ENCODE measurements at places on chromosomes 2 and 18. TPM values are rescaled to one million over a fixed set of nuclear protein-coding genes. Genes with fewer than 3 reads are reported as not detected.

Gene FAM124B
- 5.2 TPM for total RNA-seq

Gene KCNG2
- total RNA-seq, result not detected

Gene DOCK10
- total RNA-seq, result 222 TPM

Gene WIPF1
- 473 TPM for total RNA-seq

Gene PDE11A
- not detected for total RNA-seq

Gene UNC80
- total RNA-seq, result not detected

Gene QPCT
- total RNA-seq, result not detected

Gene ARHGAP28
- not detected for total RNA-seq

Gene LIMS3
- total RNA-seq, result not detected

DNA sequence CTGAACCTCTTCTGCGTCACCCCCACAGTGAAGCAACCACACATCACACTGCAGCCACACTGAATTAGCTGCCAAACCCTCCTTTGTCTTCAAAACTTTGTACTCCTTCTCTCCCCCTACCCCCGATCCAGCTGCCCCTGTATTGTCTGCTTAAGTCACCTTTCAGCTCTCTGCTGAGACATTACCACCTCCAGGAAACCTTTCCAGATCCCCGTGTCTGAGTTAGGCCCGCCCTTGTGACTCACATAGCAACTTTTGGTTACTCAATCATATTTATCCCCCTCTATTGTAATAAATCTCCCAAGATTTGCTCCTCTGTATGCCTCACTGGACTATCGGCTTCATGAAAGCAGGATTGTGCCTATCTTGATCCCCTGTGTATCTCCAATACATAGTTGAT is 82.8 kb upstream of the CDCA7 start:
- H3K27me3 ChIP-seq, result peaks cover 3% of the 10 kb centered on the region
- no peak overlapping the region for H3K27ac ChIP-seq
- DNase-seq, result no peak
- no peaks in the 10 kb centered on the region for H3K36me3 ChIP-seq
- H3K4me1 ChIP-seq, result no peaks in the 10 kb centered on the region
- H3K4me3 ChIP-seq, result no peak overlapping the region

- DNase-seq, result no peak
- H3K4me1 ChIP-seq, result no peaks in the 10 kb centered on the region
- H3K36me3 ChIP-seq, result no peaks in the 10 kb centered on the region
- no peak overlapping the region for H3K27ac ChIP-seq
These were observed 81.9 kb upstream of the VWC2L start for GRCh38 chr2:214328941-214329340.

DNA sequence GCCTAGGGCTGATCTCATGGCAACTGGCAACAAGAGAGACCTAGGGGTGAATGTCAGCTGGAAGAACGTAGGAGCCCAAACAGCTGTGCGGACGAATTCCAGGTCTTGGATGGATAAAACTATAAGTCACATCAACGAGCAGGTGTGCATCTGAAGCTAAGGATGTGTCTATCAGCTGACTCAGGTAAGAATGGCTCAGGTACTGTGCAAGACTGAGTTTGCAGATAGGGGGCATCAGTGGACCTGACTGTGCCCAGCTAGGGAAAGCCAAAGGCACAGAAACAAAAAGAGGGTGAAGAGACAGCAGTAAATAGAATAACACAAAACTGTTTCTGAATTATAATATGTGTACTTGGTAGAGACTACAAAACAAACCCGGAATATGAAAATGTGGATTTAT is 357.3 kb downstream of the ZEB2 start:
- H3K36me3 ChIP-seq, result no peaks in the 10 kb centered on the region
- no peaks in the 10 kb centered on the region for H3K4me1 ChIP-seq
- DNase-seq, result peak; percentile 26
- no peak overlapping the region for H3K27ac ChIP-seq
- no peak overlapping the region for H3K4me3 ChIP-seq

DNA sequence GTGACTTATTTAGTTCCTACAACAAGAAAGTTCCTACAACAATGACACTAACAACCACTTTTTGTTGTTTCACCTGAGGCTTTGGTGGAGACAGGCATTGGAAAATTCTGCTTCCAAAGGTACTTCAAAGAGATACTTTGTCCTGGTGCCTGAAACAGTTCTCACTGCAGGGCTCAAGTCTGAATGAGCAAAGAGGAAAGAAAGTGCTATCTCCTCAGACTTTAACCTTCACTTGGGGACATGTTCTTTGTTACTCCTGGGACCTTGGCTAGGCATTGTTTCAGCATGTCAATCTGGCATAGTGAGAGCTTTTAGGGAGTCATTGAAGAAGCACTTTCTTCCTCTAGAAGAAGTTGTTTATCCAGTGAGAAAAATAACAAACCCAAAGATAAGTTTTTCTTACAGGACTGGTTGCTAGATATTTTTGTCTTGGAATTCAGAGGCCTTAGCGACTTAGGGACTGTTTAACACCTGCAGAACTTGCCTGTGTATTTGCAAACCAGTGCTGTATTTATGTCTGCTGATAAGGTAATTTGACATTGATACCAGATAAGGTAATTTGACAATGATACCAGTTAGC is 12.2 kb downstream of the MDH1 start:
- H3K4me3 ChIP-seq, result no peak overlapping the region
- H3K36me3 ChIP-seq, result peaks cover 79% of the 10 kb centered on the region
- no peaks in the 10 kb centered on the region for H3K4me1 ChIP-seq
- H3K27me3 ChIP-seq, result no peaks in the 10 kb centered on the region

GRCh38 chr2:172397148-172397834 is 30.1 kb upstream of the ITGA6 start:
- no peaks in the 10 kb centered on the region for H3K4me1 ChIP-seq
- H3K27ac ChIP-seq, result no peak overlapping the region
- H3K36me3 ChIP-seq, result no peaks in the 10 kb centered on the region

- no peak overlapping the region for H3K27ac ChIP-seq
- no peak for DNase-seq
- H3K27me3 ChIP-seq, result no peaks in the 10 kb centered on the region
- H3K36me3 ChIP-seq, result no peaks in the 10 kb centered on the region
These were observed 86.7 kb downstream of the NYAP2 start for GRCh38 chr2:225486236-225486635.

DNA sequence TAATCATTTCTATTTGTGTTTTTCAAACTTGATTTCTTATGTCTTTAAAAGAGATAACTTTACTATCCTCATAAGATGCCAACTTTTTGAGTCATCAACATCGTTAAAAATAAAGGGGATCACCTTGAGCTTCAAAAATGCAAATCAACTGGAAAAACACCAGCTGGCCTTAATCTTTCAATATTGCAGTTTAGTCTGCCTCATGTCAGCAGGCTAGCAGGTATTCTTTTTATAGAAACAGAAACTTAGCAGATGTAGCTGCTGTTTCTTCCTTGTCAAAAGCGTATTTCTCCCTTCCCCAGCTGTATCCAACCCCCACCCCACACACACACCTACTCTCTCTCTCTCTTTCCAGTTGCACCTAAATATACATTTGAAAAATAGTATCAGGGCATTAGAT is 154.1 kb upstream of the ZNF804A start:
- no peak overlapping the region for H3K27ac ChIP-seq
- H3K4me1 ChIP-seq, result no peaks in the 10 kb centered on the region
- no peaks in the 10 kb centered on the region for H3K36me3 ChIP-seq
- H3K27me3 ChIP-seq, result no peaks in the 10 kb centered on the region

DNA sequence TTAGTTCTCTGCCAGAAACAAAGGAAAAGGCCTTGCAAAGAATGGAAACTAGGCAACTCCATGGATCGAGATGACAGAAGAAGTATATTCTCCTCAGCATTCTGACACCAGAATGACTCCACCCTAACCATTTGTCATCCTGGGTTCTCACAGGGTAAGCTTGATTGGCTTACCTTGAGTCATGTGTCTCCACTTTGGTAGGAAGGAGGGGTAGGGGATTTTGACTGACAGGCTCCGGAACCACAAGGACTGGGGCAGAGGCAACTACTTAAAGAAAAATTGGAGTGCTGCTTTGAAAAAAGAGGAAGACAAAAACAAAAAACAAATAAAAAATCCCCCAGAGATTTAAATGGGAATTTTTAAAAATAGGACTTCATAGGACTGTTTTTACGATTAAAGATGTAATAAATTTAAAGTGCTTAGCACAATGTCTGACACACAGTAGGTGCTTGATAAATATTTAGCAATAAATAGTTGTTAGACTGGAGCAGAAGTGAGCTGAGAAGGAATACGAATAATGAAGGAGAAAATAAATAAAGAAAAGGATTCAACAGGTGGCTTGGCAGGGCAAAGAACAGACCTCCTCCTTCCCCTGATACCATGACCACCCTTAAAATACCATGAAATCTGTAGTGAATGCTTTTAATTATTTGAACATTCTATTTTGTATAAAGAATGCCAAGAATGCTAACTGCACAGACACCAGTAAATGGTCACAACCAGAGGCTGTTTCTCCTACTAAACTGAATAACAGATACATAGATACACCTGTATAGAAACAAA is 230.2 kb downstream of the CDCA7 start:
- peaks cover 5% of the 10 kb centered on the region for H3K27me3 ChIP-seq
- DNase-seq, result no peak
- H3K36me3 ChIP-seq, result no peaks in the 10 kb centered on the region
- H3K4me1 ChIP-seq, result no peaks in the 10 kb centered on the region
- H3K4me3 ChIP-seq, result no peak overlapping the region

DNA sequence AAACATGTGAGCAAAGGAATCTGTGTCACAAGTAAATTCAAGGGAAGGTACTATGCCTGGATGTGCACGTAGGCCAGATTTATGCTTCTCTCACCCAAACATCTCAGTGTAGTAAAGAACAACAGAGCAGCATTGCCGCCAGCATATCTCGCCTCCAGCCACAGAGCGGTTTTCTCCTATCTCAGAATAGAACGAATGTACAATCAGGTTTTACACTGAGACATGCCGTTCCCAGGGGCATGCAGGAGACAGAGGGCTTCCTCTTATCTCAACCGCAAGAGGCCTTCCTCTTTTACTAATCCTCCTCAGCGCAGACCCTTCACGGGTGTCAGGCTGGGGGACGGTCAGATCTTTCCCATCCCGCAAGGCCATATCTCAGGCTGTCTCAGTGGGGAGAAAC is 175.3 kb downstream of the RPIA start:
- no peak overlapping the region for H3K4me3 ChIP-seq
- no peaks in the 10 kb centered on the region for H3K4me1 ChIP-seq
- H3K27ac ChIP-seq, result no peak overlapping the region
- peaks cover 15% of the 10 kb centered on the region for H3K27me3 ChIP-seq

DNA sequence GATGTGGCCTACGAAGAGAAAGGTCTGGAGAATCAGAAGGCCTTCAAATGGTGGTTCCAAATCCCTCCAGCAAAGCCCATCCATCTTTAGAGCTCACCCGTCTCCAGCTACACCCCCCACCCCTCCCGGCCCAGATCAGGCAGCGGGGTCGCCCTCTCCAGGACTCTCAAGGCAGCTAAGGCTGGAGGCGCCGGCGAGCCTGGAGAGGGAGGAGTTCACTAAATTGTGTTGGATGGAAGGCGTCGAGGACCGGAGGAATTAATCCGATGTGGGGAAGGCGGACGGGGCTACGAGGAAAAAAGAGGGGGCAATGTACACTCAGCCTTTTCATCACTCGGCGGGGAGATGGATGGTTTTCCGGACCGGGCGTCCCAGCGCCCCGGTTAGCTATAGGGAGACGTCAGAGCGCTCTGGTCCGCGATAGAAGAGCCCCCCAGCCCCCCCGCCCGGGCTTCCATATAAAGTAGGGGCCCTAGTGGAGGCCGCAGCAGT is at the start of gene GRP:
TSS of gene GRP (plus strand) at position 487 of the 492 bp plus-strand sequence. CDS start 108 bp downstream, outside the sequence.
- H3K36me3 ChIP-seq, result no peaks in the 10 kb centered on the region
- DNase-seq, result no peak
- no peak within 1 kb of the TSS for H3K27ac ChIP-seq
- H3K4me3 ChIP-seq, result no peak within 1 kb of the TSS
- H3K4me1 ChIP-seq, result no peaks in the 10 kb centered on the region
- peaks cover 42% of the 10 kb centered on the region for H3K27me3 ChIP-seq

- H3K4me1 ChIP-seq, result no peaks in the 10 kb centered on the region
- no peaks in the 10 kb centered on the region for H3K36me3 ChIP-seq
- no peaks in the 10 kb centered on the region for H3K27me3 ChIP-seq
- H3K27ac ChIP-seq, result no peak overlapping the region
These were observed 201.2 kb downstream of the SLC4A10 start for GRCh38 chr2:161825429-161825828.

DNA sequence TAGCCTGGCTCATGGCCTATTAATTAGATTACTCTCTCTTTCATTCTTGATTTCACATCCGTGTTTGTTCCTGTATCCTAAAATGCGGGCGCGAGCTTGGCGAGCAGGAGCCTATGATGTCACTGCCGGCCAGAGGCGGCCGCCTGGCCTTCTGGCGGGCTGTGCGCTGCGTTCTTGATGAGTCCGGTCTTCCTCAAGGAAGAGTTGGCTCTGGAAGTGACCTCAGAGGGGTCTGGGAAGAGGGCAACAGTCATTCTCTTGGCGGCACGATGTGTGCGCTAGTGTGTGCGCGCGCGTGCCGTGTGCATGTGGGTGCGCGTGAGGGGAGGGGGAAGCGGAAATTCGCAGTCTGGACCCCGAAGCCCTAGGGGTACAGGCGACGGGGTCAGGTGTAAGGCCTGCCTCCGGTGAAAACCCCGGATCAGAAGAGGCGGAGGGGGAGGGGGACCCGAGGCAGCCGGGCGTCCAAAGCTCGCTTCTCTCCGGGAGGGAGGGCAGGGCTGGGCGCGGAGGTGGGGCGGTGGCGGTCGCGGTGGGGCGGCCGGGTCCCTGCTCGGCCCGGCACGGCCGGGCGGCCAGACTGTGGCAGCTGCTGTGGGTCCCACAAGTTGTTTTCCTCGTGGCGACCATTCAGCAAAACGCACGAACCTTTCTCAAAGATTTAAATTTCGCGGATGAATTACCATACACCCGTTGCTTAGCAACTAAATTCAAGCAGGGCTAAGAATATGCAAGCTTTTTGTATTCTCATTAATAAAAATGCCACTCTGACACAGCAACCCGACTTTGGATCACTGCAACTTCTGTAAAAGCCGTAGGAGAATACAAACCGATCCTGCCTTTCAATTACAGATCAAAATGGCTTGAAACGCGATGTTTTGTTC is 8.4 kb downstream of the POU3F3 start:
- no peak for DNase-seq
- no peaks in the 10 kb centered on the region for H3K4me1 ChIP-seq
- H3K27me3 ChIP-seq, result peaks cover 52% of the 10 kb centered on the region
- H3K4me3 ChIP-seq, result no peak overlapping the region

DNA sequence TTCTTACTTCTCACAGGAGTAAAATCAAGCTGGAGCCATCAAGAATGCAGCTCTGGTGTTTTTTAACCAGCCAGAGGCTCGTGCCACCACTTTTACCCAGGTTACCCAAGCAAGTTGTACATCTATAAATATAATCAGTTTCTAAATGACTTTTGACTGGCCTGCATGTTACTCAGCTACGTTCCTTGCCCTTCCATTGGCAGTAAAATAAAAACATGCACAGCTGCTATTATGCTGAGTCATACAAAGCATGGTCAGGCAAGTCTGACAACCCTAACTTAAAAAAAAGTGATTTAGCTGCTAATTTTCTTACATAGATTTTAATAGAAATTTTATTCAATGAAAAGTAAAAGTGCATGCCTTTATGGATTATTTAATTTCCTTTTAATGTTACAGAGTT is 111.7 kb upstream of the CSRNP3 start:
- no peak overlapping the region for H3K4me3 ChIP-seq
- DNase-seq, result no peak
- no peaks in the 10 kb centered on the region for H3K27me3 ChIP-seq
- H3K36me3 ChIP-seq, result no peaks in the 10 kb centered on the region
- no peaks in the 10 kb centered on the region for H3K4me1 ChIP-seq

- H3K27me3 ChIP-seq, result no peaks in the 10 kb centered on the region
- no peak overlapping the region for H3K4me3 ChIP-seq
- no peak overlapping the region for H3K27ac ChIP-seq
- peaks cover 91% of the 10 kb centered on the region for H3K36me3 ChIP-seq
- no peak for DNase-seq
These were observed 23.3 kb downstream of the STAMBP start for GRCh38 chr2:73852020-73852419.
